ENCODE measurements at places on chromosomes 1 and 21.
A peak's percentile ranks its signal among the peaks of the same experiment; 100 is the strongest.

DNA sequence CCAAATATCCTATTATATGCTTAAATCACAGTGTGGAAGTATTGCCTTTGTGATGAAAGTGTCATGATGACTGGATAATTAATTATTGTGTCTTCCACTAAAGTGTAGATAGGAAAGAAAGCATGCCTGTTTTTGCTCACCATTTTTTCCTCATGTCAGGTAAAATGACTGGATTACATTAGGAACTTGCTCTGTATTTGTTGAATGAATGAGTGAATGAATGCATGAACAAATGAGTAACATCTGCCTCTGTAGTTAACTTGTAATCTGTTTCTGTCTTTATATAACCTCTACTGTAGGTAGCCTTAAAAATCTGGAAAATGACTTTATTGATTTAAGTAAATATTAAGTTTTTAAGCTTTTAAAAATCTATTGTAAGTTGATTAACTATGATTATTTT lies 2.9 kb upstream of the PTPRC start:
- DNase-seq, result no peak

GRCh38 chr1:203296460-203297073 lies 8.8 kb upstream of the BTG2 start:
- DNase-seq, result no peak

GRCh38 chr1:154344977-154345837 lies 19.9 kb downstream of the ATP8B2 start:
- peak; percentile 80 for DNase-seq

DNA sequence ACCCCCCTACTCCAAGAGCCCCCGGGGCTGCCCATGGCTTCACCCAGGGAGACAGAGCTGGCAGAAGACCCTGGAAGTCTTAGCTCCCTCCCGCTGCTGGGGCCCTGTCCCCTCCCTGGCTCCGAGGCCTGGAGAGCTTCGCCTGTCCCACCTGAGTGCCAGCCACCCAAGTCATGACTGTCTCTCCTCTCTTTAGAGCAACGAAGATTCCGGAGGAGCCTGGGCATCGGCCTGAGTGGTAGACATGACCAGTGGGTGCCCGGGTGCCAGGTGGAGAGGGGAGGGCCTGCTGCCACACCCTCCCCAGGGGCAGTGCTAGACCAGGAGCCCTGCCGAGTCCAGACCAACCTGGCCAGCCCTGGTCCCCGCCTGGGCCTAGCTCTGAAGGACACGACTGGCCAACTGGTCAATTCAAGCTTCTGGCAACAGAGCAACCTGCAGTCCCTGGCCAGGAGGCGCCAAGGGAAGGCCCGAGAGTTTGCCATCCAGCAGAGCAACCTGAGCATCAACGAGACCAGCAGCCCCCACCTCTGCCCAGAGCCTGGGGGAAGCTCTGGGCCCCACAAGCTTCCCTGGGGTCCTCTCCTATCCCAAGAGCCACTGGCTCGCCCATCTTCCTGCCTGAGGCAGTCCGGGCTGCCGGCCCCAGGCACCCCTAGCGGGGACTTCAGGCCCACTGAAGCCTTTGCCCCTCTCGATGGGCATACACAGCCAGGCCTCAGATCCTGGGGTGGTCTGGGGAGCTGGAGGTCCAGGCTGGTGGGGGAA lies 3.9 kb downstream of the C1orf167 start:
- no peak for DNase-seq

DNA sequence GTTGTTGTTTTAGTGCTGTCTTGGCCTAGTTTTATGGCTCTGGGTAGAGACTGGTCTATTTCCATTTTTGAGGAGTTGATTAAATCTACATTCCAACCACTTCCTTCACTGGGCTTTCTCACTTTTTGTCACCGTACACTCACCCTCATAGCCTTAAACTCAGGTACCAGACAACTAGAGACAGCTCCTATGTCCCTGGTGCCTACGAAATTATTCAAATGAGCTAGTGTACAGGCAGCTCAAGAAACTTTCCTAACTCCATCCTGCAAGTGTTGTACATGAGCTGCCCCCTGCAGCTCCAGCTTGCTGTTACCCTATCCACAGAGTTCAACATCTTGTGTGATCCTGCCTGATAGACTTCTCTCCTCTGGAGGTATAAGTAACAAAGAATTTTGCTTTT lies 704.8 kb upstream of the RGS18 start:
- DNase-seq, result no peak

GRCh38 chr1:51607681-51608095 lies 9.2 kb upstream of the OSBPL9 start:
- no peak for DNase-seq

GRCh38 chr1:9316512-9316911 lies 23.8 kb downstream of the SPSB1 start:
- no peak for DNase-seq

DNA sequence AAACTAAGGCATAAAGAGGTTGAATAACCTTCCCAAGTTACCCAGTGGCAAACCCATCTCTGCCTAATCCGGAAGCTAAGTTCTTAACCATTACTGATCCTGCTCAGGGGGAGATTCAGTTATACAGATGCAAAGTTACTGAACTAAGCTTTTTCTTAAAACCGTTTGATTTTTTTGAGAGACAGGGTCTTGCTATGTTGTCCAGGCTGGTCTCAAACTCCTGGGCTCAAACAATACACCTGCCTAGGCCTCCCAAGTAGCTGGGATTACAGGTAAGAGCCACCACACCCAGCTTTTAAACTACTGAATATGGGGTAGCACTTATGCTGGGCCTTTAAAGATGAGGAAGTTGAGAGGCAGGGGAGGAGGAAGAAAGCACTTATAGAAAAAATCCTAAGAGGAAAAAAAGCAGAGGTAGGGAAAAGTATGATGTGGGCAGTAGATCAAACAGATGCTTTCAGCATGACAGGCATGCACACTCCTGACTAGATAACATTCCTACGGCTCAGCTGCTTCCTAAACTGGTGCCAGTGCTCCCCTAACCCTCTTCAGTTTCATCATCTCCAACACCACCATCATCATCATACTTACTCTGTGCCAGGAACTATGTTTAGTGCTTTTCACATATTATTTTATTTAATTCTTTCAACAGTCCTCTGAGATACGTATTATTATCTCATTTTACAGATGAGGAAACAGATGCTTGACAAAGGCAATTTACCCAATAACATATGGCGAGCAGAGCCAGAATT lies 5.8 kb downstream of the PAFAH2 start:
- no peak for DNase-seq

DNA sequence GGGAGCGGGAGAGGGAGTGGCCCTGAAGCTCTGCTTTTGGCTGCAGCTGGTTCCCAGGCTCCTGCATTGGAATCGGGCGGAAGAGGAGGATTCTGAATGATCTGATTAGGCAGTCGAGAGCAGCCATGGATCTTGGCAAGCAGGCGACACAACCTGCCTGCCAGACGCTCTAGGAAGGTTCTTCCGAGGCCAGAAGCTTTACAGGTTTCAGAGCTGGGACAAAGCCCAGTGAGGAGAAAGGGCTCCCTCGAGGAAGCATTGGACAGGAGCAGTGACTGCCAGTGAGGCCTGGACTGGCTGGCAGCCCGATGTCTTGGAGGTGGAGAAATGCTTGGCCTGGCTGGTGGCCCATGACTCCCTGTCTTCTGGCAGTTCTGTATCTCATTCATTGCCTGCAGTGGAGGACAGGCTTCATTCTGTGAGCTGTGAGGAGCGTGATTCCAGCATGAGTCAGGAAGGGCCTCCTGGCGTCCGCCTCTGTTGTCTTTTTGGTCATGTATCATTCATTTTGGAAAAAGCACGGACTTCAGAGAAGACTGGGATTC lies 132.7 kb upstream of the IPO9 start:
- DNase-seq, result no peak

- DNase-seq, result no peak
These were observed 50.5 kb upstream of the PPP2R5A start for GRCh38 chr1:212234431-212235395.

DNA sequence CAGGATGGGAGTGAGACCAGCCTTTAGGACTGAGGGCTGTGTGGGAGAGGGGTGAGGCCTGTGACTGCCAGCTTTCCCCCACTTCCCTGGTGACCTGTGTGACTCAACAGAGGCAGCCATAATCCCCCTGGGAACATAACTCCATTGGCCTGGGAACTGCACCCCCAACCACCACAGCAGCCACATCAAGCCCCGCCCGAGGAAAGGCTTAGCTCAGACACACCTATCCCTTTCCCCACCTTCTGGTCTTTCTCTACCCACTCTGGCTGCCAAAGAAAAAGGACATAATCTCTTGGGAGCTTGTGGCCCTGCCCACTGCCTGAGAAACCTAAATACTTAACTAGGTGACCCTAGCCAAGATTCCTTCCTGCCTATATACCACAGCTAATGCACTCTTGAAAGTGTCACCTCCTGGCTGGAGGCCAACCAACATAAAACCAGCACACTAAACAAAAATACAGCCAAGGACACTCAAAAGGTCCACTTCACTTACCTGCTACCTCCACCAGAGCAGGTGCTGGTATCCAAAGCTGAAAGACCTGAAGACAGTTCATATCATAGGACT lies 406.6 kb upstream of the CAMK1G start:
- DNase-seq, result no peak
